ENCODE measurements at places on chromosomes 7 and 10. TPM values are rescaled to one million over a fixed set of nuclear protein-coding genes. Genes with fewer than 3 reads are reported as not detected.
A peak's percentile ranks its signal among the peaks of the same experiment; 100 is the strongest.

- no peak for DNase-seq
Measured at GRCh38 chr7:36904101-36904500, 179.8 kb upstream of the AOAH start.

DNA sequence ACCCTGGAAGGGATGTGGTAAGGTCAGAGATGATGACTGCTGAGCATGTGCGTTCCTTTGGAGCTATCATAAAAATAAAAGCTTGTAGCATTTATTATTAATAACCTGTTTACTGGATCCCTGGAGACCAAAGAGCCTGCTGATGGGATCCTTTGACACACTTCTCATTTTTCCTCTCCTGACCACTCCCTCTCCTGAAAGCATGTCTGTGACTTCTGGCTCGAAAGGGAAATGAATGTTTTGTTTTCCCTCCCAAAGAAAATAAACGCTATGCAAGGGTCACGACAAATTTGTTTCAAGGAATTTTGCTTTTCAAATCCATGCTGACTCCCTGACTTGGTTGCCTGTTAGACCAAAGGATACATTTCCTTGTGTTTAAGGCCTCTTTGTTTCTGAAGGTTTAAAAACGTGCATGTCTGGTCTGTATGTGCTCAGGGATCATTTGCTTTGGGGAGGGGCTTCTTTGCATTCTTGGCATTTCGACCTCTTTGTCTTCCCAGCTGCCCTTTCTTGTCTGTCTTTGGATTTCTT, 185.1 kb upstream of the AGK start:
- no peak for DNase-seq

GRCh38 chr7:157993406-157994105, 594.1 kb downstream of the PTPRN2 start:
- DNase-seq, result no peak

- peak; percentile 61 for DNase-seq
Measured at GRCh38 chr7:43758029-43758821, at the start of gene BLVRA. Gene BLVRA, plus strand, starts transcription at chr7:43758680. Its CDS starts 12,479 bp downstream, at chr7:43771159.

DNA sequence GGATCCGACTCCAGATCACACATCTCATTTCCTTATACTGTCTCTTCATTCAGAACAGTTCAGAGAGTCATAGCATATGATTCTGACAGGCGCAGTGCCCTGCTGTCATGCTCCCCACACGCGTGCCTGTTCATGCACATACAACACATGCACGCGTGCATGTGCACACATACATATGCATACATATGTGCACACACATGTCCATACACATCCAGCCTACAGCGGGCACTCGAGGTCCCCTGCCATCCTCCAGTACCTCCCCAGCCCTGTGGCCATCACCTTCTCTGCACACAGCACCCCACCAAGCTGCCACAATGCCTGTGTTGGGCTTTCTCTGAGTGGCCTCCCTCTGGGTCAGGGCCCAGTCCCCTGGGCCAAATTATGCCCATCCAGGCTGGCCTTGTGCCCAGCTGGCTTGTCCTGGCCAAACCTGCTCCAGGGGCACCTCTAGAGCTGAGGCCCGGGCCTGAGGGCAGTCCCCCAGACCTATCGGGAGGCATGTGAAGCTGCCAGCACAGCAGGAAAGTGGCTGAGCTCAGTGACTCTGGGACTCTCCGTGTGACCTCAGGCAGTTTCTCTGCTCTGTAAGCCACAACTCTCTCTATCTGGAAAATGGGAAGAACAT, 49.4 kb upstream of the RET start:
- DNase-seq, result no peak

DNA sequence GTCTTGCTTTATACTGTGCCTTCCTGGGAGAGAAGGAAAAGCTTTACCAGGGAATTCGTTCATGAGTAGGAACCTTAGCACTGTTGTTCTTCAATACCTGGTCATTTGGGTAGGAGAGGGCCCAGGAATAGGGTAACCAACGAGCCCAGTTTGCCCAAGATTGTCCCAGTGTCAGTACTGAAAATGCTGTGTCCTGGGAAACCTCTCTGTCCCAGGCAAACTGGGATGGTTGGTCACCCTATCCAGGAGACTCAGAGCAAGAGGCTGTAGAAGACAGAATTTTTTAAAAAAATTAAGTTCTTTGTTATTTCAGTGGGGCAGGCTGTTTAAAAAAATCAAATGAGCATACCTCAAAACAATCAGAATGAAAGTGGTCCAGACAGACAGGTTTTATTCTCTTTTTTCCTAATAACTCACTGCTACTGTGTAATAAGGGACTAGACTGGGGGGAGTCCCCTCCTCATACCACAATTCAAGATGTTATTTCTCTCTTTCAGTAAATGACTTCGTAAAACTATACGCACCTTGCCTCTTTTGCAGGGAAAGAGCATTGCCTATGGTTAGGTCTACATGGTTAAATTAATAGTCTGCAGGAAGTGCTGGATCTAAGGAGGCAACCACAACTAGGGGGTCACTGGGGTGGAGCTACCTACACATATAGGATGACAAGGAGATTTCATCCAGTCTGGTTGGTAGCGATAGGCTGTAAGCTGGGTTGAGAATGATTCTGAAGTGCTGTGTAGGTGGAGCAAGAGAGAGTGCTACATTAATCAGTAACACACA, 41.1 kb upstream of the FAM133B start:
- DNase-seq, result no peak

DNA sequence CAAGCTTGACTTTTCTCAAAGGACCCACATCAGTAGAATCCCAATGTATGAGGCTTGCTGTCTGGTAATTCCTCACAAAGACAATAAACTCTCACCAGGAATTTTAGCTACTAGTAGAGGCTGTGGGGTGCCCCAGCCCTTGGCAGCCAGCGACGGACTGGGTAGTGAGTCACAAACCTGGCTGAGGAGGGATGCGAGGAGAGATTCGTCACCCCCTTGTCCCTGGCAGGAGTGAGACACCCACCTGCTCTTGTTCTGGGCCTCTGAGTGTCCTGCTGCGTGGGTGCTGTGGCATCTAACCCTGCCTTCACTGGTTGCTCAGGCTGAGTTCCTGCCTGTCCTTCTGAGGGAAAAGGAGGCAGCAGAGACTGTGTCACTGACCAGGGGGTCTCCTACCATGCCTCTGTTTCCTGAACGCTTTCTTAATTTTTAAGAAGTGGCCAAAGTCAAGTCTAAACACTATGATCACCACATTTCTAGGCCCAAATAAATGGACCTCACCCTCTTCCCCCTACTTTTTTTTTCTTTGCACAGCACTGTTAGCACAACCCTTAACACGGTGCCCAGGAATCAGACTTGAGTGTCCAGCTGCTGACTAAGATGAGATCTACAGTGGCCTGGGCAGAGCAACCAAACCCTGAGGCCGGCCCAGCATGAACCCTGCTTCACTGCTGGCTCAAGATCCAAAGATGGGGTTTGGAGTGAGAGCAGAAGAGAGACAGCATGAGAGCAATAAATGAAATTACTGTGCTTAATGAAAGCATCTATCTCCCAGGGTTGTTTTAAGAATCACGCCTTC, 146.4 kb downstream of the ANLN start:
- no peak for DNase-seq

DNA sequence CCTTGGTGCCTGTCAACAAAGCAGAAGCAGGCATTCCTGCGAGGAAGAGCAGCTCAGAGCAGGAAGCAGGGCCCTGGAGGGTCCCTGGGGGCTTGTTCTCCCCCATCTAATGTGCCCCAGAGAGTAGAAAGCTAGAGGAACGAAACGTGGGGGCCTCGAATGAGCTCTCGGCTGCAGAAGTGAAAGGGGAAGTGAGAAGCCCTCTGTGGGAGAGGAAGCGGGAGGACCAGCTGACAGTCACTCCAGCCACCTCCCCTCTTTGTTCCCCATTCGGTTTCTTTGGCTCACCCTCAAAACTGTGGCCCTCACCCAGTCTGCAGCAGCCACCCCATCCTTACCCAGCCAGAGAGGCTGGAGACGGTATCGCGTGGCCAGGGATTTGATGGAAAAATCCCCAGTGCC, 25.0 kb downstream of the C10orf105 start:
- DNase-seq, result peak; percentile 61

GRCh38 chr10:36251068-36251467, 609.0 kb upstream of the FZD8 start:
- no peak for DNase-seq

DNA sequence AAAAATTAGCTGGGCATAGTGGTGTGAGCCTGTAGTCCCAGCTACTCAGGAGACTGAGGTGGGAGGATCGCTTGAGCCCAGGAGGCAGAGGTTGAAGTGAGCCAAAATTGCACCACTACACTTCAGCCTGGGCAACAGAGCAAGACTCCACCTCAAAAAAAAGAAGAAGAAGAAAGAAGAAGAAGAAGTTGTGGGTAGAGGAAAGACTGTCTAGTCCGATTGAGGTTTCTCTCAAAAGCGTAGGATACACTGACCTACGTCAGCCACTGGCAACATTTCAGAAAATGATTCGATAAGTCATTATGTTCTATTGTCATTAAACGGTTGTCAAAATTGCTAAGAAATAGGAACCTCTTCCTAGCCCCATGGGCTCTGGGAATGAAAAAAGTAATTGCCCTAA, 22.3 kb upstream of the RHBDD2 start:
- no peak for DNase-seq

DNA sequence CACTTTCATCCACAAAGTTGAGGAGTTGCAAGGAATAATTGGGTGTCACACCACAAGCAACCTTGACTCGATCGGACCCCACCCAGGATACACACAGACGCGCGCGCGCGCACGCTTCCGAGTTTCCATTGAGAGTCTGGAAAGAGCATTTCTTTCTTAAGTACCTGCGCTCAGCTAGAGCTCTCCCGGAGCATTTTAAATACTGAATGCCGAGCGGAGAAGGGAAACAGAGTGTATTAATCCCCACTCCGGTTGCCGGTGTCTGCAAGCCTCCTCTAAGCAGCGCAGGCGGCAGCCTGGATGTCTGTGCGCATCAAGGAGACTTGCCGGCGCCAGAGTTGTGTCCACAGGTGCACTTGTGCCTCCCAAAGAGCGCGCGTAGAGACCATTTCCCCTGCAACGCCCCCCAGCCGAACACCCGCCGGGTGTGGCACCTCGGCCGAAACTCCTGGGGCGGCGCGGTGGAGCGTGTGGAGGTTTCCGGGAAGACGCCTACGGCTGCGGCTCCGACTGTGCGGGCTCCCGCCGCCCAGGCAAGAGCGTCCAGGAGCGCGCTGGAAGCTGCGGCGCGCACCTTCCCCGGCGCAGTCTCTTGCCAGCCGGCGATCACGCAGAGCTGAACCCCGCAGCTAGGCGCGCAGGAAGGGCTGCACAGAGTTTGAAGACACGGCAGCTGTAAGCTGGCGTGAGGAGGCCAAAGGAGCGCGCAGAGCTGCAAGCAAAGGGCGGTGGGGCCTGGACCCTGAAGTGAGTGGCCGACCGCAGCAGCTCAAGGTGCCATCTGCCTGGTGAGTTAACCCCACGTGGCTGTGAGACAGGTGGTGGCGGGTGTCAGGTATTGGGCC, 1.1 kb upstream of the FEZF1 start:
- DNase-seq, result no peak

DNA sequence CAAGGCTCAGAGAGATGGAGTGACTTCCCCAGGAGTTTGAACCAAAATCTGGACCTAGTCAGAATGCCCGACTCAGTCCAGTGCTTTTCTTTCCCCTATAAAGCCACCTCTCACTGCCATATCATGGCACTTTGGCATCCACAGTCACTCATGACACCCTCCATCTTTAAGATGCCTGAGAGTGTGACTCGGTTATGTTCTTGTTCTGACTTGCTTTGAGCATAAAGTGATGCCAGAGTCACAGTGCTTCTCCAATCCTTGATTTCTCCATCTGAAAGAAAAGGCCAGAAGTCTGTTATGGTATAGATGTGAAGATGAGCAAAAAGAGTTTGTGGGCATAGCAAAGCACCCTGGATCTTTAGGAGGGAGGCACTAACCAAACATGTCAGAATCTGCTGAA, 538.1 kb downstream of the SORCS1 start:
- no peak for DNase-seq

DNA sequence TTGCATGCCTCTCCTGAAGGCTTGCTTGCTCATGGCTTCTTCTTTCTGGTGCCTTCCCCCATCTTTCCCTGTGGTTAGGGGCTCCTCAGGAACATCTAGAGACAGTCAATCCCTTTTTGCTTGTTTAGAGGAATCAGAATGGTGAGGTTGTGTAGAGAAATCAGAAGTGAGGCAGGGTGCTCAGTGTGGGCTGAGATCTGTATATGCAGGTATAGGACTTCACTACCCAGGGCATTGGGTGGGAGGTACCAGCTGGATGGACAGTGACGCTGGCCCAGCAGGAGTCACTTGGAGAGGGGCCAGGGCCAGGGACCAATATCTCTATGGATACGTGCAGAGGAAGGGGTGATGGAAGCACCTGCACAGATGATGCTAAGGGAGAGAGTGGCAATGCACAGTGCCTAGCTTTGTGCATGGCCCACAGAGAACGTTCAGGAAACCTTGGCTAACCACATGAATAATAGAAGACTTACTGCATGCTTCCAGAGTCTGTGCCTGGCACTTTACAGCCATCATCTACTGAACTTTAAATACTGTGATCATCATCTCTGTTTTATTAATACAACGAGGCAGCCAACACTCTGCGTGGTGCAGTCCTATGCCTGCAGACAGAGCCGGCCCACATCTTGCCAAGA, 255.2 kb downstream of the ABCA13 start:
- DNase-seq, result no peak

GRCh38 chr10:20254078-20254477, 437.8 kb downstream of the PLXDC2 start:
- DNase-seq, result no peak

GRCh38 chr10:36280321-36280741, 638.2 kb upstream of the FZD8 start:
- DNase-seq, result no peak

- no peak for DNase-seq
Measured at GRCh38 chr10:11551916-11552602, 59.4 kb downstream of the USP6NL start.

GRCh38 chr7:148967032-148967372, 61.3 kb downstream of the PDIA4 start:
- DNase-seq, result no peak

DNA sequence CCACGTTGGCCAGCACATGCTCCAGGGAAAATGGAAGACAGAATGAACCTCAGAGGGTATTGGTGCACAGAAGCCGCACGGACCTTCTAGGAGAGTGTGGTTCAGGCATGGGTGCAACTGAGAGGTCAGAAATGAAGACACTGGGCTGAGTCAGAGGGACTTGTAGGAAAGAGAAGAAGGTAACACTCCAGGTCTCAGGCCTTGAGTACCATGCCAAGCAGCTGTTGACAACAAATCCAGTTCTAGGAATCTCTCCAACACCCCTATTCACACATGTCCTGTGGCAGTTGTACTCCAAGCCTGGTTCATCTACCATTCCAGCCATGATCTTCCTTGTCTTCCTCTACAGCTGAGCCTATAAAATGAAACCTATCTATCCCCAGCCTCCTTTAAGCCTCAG, 251.6 kb downstream of the USP6NL start:
- DNase-seq, result no peak

GRCh38 chr7:92584953-92585352, 5.2 kb downstream of the FAM133B start:
- no peak for DNase-seq

GRCh38 chr7:27434756-27435400, 192.3 kb downstream of the EVX1 start:
- DNase-seq, result no peak

GRCh38 chr7:155586843-155587440, 40.6 kb upstream of the CNPY1 start:
- no peak for DNase-seq

Gene ZNF212
- total RNA-seq, result 9.3 TPM

Gene ITGA8
- total RNA-seq, result 6.1 TPM

Gene ADCY1
- 0.87 TPM for total RNA-seq

Gene SLC16A12
- total RNA-seq, result 0.34 TPM

Gene XRCC2
- 1.3 TPM for total RNA-seq

Gene DGKB
- total RNA-seq, result 0.39 TPM

Gene UPP1
- 45.6 TPM for total RNA-seq

Gene NKX2-3
- total RNA-seq, result 11.7 TPM

Gene AS3MT
- total RNA-seq, result 0.61 TPM

Gene ITPRID1
- 1.2 TPM for total RNA-seq

Gene PRKCQ
- total RNA-seq, result 0.89 TPM

All from left colon (tissue), 2 donors.